ENCODE measurements at places on chromosomes 1 and 21.

DNA sequence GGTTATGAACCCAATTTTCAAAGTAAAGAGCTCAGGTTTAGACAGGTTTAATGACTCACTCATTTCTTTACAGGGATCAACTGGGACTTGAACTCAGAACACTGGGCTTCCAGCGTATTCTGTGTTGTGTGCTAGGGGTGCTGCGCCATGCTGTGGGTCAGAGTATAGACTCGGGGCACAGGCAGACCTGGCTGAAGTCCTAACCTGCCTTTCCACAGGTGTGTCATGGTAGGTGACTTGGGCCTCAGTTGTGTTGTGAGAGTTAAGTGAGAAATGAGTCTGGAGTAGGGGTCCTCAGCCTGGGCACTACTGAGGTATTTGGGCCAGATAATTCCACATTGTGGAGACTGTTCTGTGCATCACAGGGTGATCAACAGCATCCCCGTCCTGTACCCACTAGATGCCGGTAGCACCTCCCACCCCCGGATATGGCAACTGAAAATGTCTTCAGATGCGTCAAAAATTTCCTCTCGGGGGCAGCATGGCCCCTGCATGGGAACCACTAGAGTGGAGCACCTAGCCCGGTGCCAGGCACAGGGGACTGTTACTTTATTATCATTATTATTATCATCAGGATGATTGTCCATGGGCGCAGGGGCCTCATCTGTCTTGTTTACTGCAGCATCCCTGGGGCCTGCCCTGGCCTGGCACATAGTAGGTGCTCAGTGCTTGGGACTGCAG, 575.5 kb downstream of the PTPRU start:
- no peak for DNase-seq

DNA sequence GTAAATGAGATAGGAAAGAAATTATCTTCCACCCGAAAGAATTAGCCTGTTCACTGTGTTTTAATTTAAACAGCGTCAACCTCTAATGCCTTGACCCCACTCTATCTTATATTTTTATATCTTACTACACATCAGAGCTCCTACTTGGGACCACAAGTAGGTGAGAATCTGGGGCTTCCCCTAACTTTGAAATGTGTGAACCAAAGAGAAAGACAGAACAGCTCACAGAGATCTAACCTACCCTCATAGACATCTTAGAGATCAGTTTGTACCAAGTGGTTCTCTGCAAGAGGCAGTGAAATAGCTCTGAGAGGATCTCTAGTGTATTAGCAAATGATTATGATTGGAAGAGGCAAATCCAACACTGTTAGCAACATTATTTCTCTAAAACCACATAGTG, 31.0 kb upstream of the IFI16 start:
- peak; percentile 44 for DNase-seq

DNA sequence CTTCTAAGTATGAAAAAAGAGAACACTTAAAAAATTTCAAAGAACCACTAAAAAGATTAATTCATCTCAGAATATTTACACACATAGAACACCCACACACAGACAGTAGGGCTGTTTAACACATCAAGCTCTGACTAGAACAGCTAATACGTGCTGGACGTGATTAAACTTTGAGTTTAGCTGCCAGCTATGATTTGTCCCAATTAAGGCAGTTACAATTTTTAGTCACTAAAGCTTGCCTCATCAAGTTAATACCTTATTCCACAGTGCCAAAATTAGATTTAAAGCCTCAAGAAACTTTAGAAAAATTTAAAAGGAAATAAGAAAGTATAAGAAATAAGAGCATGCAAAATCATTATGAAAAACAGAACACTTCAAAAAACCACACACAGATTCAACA, 18.9 kb downstream of the SLC16A1 start:
- no peak for DNase-seq

DNA sequence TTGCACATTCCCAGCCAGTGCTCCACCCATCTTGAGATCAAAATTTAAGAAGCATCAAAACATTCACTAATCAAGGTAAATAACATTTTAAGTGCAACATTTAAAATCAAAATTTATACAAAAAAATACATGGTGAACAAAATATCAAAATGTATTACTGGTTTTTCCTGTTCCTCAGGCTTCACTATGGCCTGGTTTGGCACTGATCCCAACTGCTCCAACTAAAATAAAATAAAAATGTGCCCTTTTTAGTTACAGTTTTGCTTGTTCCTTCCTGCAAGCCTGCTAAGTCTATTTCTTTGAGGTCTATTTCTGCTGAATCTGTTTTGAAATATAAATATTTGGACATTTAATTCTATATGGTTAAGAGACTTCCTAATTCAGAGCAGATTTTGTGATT, 54.9 kb downstream of the ADAMTS1 start:
- DNase-seq: no peak

- DNase-seq: no peak
Observed at GRCh38 chr1:30762152-30762929, 4.8 kb upstream of the LAPTM5 start.

DNA sequence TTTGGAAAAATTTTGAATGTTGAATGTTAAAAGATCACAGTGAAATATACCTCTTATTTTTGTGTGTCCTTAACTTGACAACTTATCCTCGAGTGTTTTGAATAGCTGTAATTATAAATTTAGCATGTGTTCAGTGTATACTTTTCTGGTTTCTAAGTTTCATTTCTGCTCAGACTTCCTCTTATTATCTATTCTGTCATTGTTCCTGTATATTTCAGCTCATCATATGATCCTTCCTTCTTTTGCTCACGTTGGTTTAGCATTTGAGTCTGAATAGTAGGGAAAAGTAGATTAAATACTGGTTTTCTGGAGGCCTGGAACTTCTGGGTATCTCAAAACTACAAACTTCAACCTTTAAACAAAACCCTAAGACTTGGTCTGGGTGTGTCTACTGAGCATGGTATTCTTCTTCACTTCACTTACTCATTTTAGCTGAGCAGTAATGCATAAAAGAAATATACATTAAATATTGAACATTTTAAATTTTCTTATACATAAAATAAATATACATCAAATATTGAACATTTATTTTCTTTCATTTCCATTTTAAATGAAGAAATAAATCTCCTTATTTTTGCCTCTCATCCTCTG, 3.3 kb upstream of the ATP6V1G3 start:
- DNase-seq: no peak

DNA sequence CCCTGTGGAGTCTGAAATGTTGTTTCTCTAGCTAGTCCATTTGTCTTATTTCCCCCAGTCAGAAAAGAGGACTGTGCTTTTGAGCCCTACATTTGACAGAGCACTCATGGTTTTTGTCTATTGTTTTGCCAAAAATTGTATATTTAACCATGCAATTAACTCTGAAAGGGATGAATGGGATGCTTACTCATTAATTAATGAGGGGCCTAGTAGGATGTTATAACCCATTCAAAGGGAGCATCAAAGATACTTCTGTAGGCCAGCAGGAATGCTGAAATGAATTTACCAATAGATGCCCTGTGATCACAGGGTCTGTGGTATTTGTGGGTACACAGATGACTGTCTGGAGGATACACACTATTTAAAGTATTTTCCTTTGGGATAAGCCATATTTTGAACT, 147.7 kb downstream of the FCRL5 start:
- no peak for DNase-seq

- no peak for DNase-seq
Observed at GRCh38 chr1:152728986-152729385, 21.0 kb downstream of the LCE4A start.

DNA sequence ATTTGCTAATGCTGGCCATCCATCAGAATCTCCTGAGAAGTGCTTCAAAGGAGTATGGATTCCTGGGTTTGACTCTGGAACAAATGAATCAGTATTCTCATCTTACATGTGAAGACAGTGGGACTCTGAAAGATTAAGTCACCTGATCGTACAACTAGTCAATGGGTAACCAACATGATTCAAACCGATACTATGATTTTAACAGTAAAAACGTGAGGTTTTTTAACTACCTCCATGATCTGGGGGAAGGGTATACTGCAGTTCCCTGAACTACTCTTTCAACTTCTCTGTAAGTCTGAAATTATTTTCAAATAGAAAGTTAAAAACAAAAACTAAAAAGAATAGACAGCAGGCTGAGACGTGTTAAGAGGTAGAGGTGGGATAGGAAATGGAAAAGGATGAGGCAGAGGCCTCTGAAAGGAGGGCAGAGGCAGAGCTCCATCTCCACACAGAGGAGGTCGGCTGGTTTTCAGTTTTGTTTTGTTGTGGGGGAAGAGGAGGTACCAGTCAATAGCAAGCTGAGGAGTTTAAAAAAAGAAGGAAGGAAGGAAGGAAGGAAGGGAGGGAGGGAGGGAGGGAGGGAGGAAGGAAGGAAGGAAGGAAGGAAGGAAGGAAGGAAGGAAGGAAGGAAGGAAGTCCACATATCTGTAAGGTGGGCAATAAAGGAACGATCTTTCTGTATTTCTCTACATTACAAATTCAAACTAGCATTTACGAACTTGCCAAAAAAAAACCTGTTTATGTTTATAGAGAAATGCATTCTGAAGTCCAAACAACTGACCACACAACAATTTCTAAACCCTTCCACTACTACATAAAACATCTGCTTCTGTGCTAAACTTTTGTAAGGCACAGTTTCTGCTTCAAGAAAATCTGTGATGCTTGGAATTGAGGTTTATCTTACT, 213.1 kb downstream of the RERE start:
- peak; percentile 20 for DNase-seq

- DNase-seq: no peak
Observed at GRCh38 chr1:175073633-175074032, 6.0 kb downstream of the TNN start.

- DNase-seq: no peak
Observed at GRCh38 chr1:101728029-101728428, 268.7 kb downstream of the OLFM3 start.

DNA sequence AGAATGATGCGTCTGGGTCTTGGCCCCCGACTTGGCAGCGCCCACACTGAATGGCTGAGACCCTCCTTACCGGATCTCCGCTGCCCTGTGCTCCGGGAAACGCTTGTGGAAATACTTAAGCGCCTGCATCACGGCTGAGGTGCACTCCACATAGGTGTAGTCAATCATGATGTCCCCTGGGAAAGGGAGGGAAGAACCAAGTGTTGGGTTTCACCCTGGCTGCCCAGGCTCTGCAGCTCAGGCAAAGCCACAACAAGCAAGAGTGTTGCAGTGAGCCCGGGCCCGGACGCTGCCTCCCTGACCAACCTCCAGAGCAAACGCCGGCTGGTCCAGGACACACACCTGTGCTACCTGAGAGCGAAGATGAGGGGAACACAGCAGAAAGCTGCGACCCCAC, 21.5 kb upstream of the SPATC1L start:
- no peak for DNase-seq

GRCh38 chr1:55714230-55714629, 499.1 kb upstream of the USP24 start:
- no peak for DNase-seq

- DNase-seq: no peak
Observed at GRCh38 chr1:197633447-197634078, 141.7 kb downstream of the DENND1B start.

DNA sequence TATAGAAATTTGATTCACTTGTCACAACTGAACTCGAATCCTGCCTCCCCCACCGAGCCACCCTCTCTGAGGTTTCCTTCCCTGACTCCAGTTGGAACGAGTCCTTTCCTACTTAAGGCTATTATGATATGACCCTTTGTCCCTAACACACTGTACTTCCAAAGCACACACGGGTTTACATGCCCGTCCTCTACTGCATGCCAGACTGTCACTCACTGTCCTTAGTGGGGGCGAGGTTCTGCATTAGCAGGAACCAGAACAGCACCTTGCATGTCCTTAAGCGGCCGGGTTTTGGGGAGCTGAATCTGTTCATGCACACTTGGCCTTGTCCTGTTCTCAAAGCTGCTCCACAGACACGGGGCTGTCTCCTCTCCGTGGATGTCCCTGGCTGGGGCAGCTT, 164.6 kb upstream of the KCNJ6 start:
- DNase-seq: no peak

DNA sequence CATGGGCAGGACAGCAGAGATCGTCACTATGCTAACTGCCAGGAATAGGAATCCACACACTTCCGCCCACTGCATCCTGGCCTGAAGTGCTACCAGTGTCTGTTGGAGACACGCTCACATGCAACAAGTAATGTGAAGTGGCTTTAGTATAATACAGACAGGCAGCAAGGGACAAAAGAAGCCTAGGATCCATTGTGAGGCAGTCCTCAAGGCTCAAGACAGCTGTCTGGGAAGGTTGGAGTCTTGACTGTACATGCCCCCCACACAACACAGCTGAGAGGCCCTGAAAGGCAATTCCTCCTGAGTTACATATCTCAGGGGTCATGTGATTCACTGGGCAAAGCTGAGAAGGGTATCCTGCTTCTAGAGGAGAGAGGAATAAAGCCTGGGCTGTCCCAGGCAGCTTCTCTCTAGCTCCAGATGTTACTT, 39.9 kb upstream of the CD1D start:
- DNase-seq: no peak

DNA sequence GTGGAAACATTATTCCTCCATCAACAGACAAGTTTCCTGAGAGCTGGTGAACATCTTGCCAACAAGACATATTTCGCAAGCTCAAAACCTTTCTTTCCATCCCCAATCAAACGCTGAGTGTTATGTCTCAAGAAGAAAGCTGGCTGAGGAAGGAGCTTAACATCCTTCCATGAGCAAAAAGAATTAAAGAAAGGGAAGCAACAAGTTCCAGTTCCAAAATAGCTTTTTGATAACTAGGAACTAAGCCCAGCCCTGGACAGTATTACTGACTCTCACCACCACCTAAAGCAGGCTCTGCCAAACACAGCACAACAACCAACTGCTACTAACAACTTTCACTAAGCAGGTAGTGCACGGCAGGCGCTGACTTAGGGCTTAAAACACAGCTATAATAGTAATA, 50.2 kb downstream of the CAPZB start:
- no peak for DNase-seq

DNA sequence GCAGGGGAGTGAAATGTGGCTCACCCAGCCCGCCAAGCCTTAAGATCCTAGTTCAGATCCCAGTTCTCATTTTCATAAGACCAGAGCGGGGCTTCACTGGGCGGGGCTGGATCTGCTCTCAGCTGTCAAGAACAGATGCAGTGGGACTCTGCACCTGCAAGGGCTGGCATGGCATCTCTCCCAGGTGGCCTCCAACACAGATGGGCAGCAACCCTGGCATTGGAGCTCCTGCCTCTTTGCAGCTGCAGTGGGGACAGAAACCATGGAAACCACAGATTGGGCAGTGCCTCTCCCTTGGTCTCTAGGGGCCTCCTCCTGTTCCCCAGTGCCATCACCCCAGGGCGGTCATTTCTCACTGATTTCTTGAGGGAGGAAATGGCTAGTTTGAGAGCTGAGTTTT, 267.7 kb downstream of the PRDM2 start:
- DNase-seq: no peak

- DNase-seq: no peak
Observed at GRCh38 chr1:88029899-88030298, 654.2 kb upstream of the PKN2 start.
